Head of caudate nucleus (tissue), 42 donors: ENCODE measurements at places on chromosomes 3 and 15.

DNA sequence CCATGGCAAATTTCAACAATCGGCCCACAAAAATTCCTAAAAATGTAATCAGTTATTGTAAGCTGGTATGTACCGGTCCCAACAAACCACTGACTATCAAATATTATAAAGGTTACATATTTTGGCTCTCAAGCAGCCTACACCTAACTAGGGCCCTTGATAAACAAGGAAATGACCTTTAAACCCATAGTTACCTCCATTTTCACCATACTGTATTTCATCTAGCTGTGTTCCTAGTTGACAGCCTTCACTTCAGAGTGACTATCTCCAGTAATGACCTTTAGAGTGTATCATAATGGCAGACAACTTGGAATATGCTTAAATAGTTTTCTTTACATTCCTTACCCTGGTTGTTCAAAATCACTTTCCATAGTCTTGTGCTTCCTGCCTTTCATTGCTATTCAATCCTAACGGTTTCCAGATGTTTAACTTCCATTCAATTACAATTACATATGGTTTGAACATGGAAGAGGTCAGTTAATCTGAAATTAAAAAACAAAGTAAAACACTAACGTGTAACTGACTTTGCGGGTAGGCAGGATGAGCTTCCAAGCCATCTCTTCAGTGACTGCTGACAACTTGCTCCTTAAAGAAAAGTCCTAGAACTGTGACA is 111.9 kb upstream of the TSC22D2 start:
- no peak for DNase-seq

- DNase-seq: no peak
These were observed 10.0 kb downstream of the ARIH2 start for GRCh38 chr3:48928679-48929078.

GRCh38 chr15:27937851-27938250 is 161.3 kb downstream of the OCA2 start:
- no peak for DNase-seq

GRCh38 chr15:34304613-34305012 is 33.0 kb downstream of the SLC12A6 start:
- no peak for DNase-seq
